ENCODE measurements at places on chromosomes 3 and 15.

- no peak for DNase-seq
These were observed 42.5 kb downstream of the CHCHD6 start for GRCh38 chr3:126746395-126747177.

GRCh38 chr15:62637574-62637897 lies 405.0 kb upstream of the TPM1 start:
- DNase-seq = no peak

DNA sequence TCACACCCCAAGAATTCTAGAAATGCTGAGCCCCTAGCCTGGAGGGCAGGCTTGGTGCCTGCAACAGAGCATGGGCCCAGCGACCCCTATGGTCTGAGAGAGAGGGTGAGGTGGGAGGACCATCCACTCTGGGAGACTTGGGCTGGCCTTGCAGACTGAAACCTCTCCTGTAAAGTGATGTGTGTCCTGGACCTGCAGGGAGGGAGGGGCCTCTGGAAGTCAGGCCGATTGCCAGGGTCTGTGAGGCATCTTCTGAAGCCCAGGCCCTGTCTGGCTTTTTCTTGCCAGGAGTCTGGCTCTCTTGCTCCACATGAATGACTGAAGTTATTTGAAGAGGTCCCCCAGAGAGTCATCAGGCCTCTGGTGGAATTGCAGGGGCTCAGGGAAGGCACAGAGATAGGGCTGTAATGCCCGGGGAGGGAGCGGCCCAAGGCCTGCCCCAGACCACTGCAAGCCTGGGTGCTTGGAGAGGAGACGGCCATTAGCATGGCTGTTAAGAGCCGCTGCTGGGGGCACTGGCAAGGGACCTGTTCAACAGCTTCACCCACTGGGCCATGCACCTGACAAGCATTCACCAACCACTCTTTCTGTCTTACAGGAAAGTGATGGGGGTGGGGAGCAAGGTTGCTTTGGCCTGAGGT lies 56.0 kb upstream of the CHRNA7 start:
- DNase-seq = no peak

- no peak for DNase-seq
These were observed 24.2 kb upstream of the TM4SF4 start for GRCh38 chr3:149450281-149450680.

DNA sequence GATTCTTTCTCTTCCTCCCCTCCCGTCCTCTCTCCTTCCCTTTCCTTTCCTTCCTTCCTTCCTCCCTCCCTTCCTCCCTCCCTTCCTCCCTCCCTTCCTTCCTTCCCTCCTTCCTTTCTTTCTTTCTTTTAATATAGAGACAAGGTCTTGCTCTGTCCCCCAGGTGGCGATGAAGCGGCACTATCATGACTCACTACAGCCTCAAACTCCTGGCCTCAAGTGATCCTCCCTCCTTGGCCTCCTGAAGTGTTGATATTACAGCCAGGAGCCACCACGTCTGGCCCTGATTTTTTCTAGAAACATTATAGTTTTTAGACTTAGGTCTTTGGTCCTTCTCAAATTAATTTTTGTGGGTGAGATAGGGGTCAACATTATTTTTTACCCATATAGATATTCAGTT lies 15.5 kb downstream of the GRM2 start:
- no peak for DNase-seq

- DNase-seq = no peak
These were observed 23.8 kb downstream of the SLC6A20 start for GRCh38 chr3:45772341-45773035.
